ENCODE measurements at places on chromosomes 6 and 20. TPM values are rescaled to one million over a fixed set of nuclear protein-coding genes. Genes with fewer than 3 reads are reported as not detected.

Gene KIAA1586
- total RNA-seq = 10.2 TPM

Gene FAM209B
- not detected for total RNA-seq

Gene HSF2
- 92.1 TPM for total RNA-seq

Gene SRMS
- total RNA-seq = not detected

Gene DEFB132
- not detected for total RNA-seq

Gene BACH2
- total RNA-seq = 3.6 TPM

Gene ZKSCAN4
- 0.82 TPM for total RNA-seq

Gene TBP
- 13.5 TPM for total RNA-seq

Gene CST5
- total RNA-seq = not detected

Gene BRD2
- 88.7 TPM for total RNA-seq

Gene C6orf141
- 7.8 TPM for total RNA-seq

Gene STMND1
- not detected for total RNA-seq

Gene PROKR2
- not detected for total RNA-seq

Gene HLA-DOB
- total RNA-seq = 0.22 TPM

Gene CST1
- total RNA-seq = not detected

Gene SEMG1
- total RNA-seq = not detected

Gene SALL4
- total RNA-seq = not detected

Gene UNC5CL
- 0.31 TPM for total RNA-seq

Gene C6orf58
- not detected for total RNA-seq

Gene COL11A2
- 0.61 TPM for total RNA-seq

Gene PHACTR2
- 25.4 TPM for total RNA-seq

Gene AVP
- total RNA-seq = not detected

Gene BMP5
- total RNA-seq = 1.9 TPM

Gene PRSS35
- total RNA-seq = not detected

Gene LY86
- 0.49 TPM for total RNA-seq

Gene TGM3
- not detected for total RNA-seq

Gene C20orf141
- total RNA-seq = not detected

Gene TP53RK
- total RNA-seq = 10.1 TPM

Gene CDH4
- 1.2 TPM for total RNA-seq

Gene POU3F2
- total RNA-seq = 0.07 TPM

Gene FOXA2
- total RNA-seq = not detected
